ENCODE measurements at places on chromosomes 7 and 10. TPM values are rescaled to one million over a fixed set of nuclear protein-coding genes. Genes with fewer than 3 reads are reported as not detected.

The CHRM2 gene
- 3.0 TPM for total RNA-seq

The FXYD4 gene
- total RNA-seq = not detected

The TBRG4 gene
- 46.4 TPM for total RNA-seq

The BTBD16 gene
- not detected for total RNA-seq

The ZNF467 gene
- 3.2 TPM for total RNA-seq

The PTPRZ1 gene
- total RNA-seq = 180 TPM

The PDGFA gene
- 14.5 TPM for total RNA-seq

The RELN gene
- total RNA-seq = 390 TPM

The MARVELD1 gene
- total RNA-seq = 3.6 TPM

The SLC13A1 gene
- total RNA-seq = not detected

The SHTN1 gene
- total RNA-seq = 22.9 TPM

The BUD31 gene
- 34.9 TPM for total RNA-seq

The ENO4 gene
- 1.3 TPM for total RNA-seq

The FOXP2 gene
- 228 TPM for total RNA-seq

The ADAM22 gene
- total RNA-seq = 111 TPM

The SLC26A3 gene
- 0.54 TPM for total RNA-seq

The SPDYE1 gene
- total RNA-seq = 0.09 TPM

The CBX3 gene
- total RNA-seq = 122 TPM

The AKR1C8 gene
- total RNA-seq = 0.45 TPM

The PHYH gene
- 11.2 TPM for total RNA-seq

The TMEM273 gene
- 2.8 TPM for total RNA-seq

The NKX1-2 gene
- 0.54 TPM for total RNA-seq

The XPNPEP1 gene
- 61.5 TPM for total RNA-seq

The ARPC1A gene
- total RNA-seq = 48.2 TPM

The DEPP1 gene
- 9.9 TPM for total RNA-seq

The ETV1 gene
- 44.5 TPM for total RNA-seq

The CALML3 gene
- 0.09 TPM for total RNA-seq

The HOXA5 gene
- total RNA-seq = not detected

The TRUB1 gene
- total RNA-seq = 33.4 TPM

Data from cerebellum (tissue), 4 donors.